Right cardiac atrium (tissue), 5 donors: ENCODE measurements at places on chromosomes 5 and 9. TPM values are rescaled to one million over a fixed set of nuclear protein-coding genes. Genes with fewer than 3 reads are reported as not detected.

GRCh38 chr9:14240537-14240936 is 73.4 kb downstream of the NFIB start:
- no peak for DNase-seq

DNA sequence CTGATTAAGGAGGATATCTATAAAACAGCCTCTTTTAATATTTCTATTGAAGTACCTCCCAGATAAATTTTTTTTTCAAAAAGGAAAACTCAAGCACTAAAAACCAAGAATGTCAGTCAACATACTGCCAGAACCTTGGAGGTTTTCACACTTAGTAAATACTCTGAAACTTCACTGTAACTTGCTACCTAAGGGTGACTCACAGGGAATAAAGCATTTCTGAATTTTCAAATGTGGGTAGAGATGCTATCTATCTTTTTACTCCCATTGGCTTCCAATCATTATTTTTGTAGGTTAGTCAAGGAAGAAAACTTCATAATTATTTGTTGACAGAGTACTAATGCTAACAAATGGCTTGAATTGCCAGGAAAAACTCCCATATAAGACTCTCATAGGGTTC is 46.1 kb downstream of the SLC25A46 start:
- no peak for DNase-seq

- DNase-seq: no peak
These were observed 63.8 kb upstream of the RGMB start for GRCh38 chr5:98709681-98710080.

DNA sequence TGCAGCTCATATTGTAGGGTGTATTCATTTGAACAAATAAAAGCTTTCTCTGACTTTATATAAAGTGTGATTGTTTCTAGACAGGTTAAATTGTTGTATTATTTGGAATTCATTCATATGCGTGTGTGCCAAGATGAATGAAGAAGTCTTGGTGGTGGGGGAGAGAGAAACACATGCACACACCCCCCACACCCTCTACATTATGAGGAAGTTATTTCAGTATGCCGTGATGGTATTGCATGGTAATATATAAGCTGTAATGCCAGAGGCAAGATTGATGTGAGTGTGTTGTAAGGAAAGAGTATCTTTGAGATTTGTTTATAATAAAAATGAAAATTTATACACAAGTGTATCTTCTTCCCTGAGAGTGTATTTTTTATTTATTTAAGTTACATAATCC is 71.0 kb downstream of the IPO11 start:
- DNase-seq: no peak

DNA sequence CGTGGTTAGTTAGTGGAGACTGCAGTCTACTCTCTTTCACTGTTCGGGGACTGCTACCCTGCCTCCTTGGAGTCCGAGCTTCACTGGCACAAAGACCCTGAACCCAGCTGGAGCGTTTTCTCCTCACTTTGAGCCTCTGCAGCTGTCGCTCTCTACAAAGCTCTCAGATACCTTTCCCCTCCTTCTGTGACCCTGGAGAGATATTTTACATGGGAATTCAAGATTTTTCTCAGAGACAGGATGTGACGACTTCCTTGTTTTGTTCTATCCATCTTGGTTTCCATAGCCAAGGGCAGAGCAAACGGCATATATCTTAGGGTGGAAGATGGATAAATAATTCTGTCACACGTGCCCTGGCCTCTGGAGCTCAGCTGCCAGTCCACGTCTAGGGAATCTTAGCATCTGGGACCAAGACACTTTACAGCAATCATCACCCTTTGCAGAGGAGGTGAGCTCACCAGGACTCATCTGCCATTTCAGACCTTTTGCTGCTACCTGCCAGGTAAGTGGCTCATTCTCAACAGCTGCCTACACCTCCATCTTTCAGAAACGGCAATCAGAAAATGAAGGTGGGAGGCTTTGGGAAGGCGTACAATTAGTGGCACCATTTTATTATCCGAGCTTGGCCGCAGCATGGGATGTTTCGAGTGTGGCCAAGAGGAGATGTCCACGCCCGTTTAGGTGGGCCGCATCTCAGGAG is at the start of gene BTNL9:
Gene BTNL9, plus strand, starts transcription at position 336 of the 700 bp plus-strand sequence. CDS start 5,224 bp downstream, outside the sequence.
- DNase-seq: no peak

The NPR3 gene
- total RNA-seq: 85.3 TPM

The FAM153A gene
- total RNA-seq: 3.5 TPM

DNA sequence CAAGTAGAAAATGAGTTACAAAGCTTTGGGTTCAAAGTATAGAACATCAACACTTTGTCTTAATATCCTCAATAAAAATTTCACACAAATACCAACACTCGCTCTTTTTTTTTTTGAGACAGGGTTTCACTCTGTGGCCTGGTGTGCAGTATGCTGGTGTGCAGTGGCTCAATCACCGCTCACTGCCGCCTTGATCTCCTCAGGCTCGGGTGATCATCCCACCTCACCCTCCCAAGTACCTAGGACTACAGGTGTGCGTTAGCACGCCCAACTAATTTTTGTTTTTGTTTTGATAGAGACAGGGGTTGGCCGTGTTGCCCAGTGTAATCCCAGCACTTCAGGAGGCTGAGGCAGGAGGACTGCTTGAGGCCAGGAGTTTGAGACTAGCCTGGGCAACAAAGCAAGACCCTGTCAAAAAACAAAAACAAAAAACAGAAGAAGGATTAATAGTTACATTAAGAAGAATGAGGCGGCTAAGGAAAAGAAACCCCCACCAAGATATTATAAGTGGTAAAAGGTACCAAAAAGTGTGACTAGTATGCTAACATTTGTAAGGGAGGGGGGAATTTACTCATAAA is 20.3 kb downstream of the FNBP1 start:
- DNase-seq: no peak

- DNase-seq: no peak
These were observed 398 bp downstream of the RAPGEF6 start for GRCh38 chr5:131634666-131634995.

DNA sequence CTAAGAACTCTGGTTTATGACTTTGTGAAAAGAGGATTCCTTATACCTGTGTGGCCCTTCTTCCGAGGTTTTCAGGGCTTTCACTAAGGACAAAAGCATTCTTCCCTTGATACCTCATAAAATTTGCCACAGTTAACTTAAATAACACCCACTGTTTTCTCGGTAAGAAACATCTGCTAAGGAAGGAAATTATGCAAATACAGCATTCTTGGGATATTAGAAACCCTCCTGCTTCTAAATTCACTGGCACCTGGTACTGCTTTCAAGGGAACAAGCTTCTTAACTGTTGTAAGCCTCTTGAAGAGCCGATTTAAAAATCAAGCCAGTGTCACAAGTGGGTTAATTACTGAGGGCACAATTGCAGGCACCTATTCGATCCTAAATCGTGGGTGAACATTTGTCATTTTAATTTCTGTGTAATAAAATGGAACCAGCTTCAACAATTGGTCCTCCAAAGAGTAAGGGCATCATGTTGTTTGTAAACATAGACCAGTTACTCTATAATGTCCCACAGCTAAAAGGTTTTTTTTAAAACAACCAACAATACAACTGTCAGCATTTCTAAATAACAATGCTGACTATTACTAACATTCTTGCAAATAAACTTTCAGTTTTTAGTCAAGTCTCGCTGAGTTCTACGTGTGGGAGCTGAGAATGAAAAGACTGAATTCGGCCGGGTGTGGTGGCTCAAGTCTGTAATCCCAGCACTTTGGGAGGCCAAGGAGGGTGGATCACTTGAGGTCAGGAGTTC is 26.6 kb downstream of the AK3 start:
- DNase-seq: no peak

DNA sequence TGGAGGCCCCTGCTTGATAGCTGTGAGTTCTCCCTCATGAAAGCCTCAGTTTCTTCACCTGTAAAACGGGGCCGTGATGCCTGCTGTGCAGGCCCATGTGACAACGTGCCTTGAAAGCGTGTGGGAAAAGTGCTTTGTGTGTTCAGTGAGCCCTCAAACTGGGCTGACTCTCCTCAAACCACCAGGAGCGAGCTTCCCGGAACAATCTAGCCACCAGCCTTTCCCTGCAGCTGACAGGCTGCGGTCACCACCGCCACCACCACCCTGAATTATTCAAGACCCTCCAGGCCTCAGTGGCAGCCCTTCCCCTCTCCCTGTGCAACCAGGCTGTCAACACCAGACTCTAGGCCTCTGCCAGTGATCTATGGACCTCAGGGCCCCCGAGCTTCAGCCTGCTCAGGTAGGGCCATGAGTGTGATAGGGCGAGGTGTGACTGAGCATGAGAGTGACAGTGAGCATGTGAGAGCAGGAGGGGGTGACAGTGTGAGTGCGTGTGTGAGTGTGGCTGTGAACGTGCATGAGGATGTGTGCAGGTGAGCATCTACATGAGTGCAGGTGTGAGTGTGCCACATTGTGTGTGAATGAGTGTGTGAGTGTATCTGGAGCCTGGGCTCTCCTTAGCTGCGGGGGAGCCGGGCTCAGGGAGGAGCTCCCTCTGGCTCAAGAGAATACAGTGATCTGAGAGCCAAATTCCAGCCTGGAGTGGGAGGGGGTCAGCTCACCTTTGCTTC is 53.3 kb upstream of the PSD2 start:
- no peak for DNase-seq

The CENPK gene
- 0.86 TPM for total RNA-seq

The PROB1 gene
- 30.4 TPM for total RNA-seq

DNA sequence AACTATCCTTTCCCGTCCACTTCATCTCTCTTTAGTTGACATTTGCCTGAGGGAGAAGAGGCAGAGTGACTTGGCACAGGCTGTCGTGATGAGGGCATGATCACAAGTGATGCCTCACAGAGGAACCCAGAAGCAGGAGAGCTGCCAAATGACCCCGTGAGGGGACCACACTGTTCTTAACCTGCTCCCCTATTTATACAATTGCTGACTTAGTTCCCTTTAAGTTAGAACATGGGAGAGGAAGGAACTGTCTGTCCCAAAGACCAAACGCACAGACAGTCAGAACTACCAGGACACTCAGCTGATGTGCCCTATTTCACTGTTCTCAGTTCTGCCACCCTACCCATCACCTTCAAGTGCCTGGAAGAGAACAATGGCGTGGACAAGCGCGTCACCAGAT is 73.7 kb downstream of the SLC1A3 start:
- DNase-seq: peak; percentile 75

GRCh38 chr5:57298985-57299491 is 125.2 kb downstream of the GPBP1 start:
- peak; percentile 52 for DNase-seq
